Temporal lobe (tissue), 4 donors: ENCODE measurements at places on chromosomes 11 and 22. TPM values are rescaled to one million over a fixed set of nuclear protein-coding genes. Genes with fewer than 3 reads are reported as not detected.

Gene ST14
- 0.25 TPM for total RNA-seq

Gene WT1
- total RNA-seq = not detected

Gene KLHDC7B
- not detected for total RNA-seq

Gene PRG2
- not detected for total RNA-seq

Gene OR4A16
- total RNA-seq = not detected

Gene CCDC87
- total RNA-seq = 0.25 TPM

Gene HBE1
- 0.98 TPM for total RNA-seq

Gene RIMBP3C
- total RNA-seq = 0.49 TPM

Gene OR2AG1
- not detected for total RNA-seq

Gene MISFA
- total RNA-seq = 0.74 TPM

Gene GAB4
- total RNA-seq = not detected

Gene NPAS4
- 10.1 TPM for total RNA-seq

Gene OR5P2
- total RNA-seq = not detected

Gene PHOX2A
- not detected for total RNA-seq

Gene OR51F2
- total RNA-seq = not detected

Gene MUC2
- total RNA-seq = not detected

Gene GALNT18
- 15.0 TPM for total RNA-seq

Gene MRGPRX3
- total RNA-seq = 0.25 TPM

Gene APOL5
- total RNA-seq = not detected

Gene PNPLA5
- total RNA-seq = 0.25 TPM

Gene HBG2
- total RNA-seq = 915 TPM

Gene APOA5
- total RNA-seq = not detected

Gene HOATZ
- total RNA-seq = 0.98 TPM

Gene SLC22A6
- total RNA-seq = 5.7 TPM

Gene CATSPER1
- total RNA-seq = not detected

Gene OR52I1
- not detected for total RNA-seq

Gene OR52E8
- not detected for total RNA-seq

Gene E2F8
- 0.49 TPM for total RNA-seq

Gene FOLR1
- total RNA-seq = 0.25 TPM

Gene LARGE1
- 31.2 TPM for total RNA-seq

Gene OR51I1
- total RNA-seq = not detected

Gene JAML
- 0.74 TPM for total RNA-seq

Gene FXYD2
- 0.49 TPM for total RNA-seq

Gene OR52A1
- total RNA-seq = not detected
